DMS 273 treated with DMSO at 0.1 percent for 48 hours (cell line): ENCODE measurements at places on chromosomes 6 and 20.

DNA sequence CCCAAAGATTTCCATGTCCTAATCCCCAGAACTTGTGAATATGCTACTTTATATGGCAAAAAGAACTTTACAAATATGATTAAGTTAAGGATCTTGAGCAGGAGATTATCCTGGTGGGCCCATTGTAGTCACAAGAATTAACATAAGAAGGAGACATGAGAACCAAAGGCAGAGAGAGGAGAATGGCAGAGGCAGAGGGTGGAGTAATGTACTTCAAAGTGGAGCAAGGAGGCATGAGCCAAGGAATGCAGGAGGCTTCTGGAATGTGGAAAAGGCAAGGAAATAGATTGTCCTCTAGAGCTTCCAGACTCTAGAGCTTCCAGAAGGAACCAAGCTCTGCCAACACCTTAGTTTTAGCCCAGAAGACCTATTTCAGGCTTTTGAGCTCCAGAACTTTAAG, 147.4 kb downstream of the MOXD1 start:
- no peak for DNase-seq

- DNase-seq, result no peak
These were observed 132.7 kb upstream of the JAG1 start for GRCh38 chr20:10806539-10806938.

GRCh38 chr6:107662333-107662732, 161.8 kb downstream of the SCML4 start:
- no peak for DNase-seq

- DNase-seq, result no peak
These were observed 165.1 kb downstream of the ARID1B start for GRCh38 chr6:156942266-156942665.

GRCh38 chr6:53639520-53639919, 26.0 kb downstream of the KLHL31 start:
- no peak for DNase-seq
